IPS DF 19.7 (cell line): ENCODE measurements at places on chromosomes 2 and 18.

GRCh38 chr2:2834105-2834504 is 503.0 kb upstream of the MYT1L start:
- DNase-seq, result no peak

DNA sequence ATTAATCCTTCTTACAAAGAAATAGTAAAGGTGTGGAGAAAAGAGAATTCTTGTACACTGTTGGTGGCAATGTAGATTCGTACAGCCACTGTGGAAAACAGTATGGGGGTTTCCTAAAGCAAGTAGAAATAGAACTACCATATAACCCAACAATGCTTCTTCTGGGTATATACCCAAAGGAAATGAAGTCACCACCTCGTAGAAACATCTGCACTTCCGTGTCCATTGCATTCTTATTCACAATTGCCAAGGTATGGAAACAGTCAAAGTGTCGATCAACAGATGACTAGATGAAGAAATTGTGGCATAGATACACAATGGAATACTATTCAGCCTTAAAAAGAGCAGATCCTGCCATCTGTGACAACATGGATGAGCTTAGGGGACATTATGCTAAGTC is 93.4 kb upstream of the TGIF1 start:
- DNase-seq, result no peak

- no peak for DNase-seq
Measured at GRCh38 chr2:215238485-215239098, 73.3 kb upstream of the ATIC start.

DNA sequence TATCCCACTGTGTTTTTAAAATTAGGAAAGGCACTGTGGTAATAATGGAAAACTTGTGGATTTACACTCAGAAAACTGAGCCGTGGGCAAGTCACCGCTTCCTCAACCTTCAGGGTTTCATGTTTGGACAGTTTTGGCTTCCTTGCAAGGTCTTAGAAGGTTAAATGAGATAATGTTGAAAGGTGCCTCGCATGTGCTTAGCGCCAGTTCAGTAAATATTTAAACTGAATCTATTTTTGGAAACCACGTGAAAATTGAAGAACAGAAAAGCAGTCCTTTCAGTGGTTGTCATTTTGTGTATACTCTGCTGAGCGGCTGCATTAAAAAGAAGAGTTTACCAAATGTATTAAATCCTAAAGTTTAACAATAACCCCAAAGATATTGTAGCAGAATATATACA is 15.2 kb upstream of the AGAP1 start:
- DNase-seq, result no peak

DNA sequence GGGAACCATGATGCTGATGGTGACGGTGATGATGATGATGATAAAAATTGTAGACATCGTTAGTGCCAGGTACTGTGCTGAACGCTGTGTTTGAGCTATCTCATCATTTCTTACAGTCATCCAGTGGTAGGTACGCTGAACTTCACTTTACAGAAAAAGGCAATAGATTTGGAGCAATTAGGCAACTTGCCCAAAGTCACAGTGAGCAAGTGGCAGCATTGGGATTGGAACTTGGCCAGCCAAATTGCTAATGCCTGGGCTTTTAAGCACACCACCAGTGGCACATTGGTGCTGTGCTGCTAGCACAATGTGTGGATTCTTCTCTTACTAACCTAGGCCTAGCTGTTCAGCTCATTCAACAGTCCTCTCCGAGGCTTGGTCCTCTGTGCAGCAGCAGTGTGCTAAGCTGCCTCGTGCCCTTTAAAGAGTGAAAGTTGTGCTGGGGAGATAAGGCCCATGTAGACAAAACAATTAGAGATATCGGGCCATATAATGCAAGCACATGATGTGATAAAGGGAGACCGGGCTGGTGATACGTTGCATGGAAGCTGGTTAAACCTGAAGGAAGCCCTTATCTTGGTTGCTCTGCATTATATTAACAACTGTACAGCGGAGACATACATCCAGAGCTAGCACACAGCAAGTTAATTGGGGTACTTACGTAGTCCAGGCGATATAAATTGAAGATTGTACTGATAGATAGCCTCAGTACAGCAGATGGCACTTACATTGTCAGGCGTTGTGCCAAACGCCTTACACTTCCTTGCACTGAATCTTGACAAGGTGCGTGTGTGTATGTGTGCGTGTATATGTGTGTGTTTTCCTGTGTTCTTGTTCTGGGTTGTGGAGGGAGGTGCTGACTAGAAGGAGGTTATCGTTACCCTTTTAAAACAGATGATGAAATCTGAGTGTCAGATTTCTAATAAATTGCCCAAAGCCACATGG is 28.4 kb downstream of the HK2 start:
- no peak for DNase-seq

DNA sequence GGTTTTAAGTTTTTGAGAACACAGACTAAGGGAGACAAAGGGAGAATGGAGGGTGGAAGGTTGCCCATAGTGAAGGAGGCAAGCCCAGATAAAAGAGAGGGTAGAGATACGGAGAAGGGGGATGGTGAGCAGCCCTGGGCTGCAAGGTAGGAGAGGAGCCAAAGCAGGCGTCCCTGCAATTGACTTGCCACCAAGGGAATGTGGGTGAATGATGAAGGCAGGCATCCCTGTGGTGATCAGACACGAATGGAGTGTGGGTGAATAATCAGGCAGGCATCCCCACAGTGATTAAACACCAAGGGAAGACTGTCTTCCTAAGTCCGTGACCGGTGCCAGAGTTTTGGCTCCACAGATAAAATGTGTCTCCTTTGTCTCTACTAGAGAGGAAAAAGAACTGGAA is 16.5 kb upstream of the ALPK2 start:
- no peak for DNase-seq

DNA sequence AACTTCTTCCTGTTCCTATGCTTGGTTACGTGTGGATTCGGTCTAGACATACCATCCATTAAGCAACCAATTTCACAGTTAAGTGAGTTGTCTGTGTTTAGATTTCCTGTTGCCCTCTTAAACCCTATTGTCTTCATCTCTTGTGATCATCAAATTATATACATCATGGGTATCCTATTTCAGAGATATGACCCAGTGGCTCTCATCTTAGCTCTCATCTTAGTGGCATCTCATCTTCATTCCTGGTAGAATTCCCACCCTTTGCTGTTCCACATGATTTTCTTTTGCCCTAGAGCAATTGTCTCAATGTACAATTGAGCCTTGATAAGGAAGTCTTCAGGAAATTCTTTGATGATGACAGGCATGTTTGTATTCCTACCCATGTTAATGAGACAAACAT is 29.4 kb upstream of the FN1 start:
- no peak for DNase-seq

- DNase-seq, result no peak
Measured at GRCh38 chr2:197782126-197782525, 3.0 kb downstream of the BOLL start.

GRCh38 chr2:209578394-209579001 is 154.7 kb downstream of the MAP2 start:
- no peak for DNase-seq

DNA sequence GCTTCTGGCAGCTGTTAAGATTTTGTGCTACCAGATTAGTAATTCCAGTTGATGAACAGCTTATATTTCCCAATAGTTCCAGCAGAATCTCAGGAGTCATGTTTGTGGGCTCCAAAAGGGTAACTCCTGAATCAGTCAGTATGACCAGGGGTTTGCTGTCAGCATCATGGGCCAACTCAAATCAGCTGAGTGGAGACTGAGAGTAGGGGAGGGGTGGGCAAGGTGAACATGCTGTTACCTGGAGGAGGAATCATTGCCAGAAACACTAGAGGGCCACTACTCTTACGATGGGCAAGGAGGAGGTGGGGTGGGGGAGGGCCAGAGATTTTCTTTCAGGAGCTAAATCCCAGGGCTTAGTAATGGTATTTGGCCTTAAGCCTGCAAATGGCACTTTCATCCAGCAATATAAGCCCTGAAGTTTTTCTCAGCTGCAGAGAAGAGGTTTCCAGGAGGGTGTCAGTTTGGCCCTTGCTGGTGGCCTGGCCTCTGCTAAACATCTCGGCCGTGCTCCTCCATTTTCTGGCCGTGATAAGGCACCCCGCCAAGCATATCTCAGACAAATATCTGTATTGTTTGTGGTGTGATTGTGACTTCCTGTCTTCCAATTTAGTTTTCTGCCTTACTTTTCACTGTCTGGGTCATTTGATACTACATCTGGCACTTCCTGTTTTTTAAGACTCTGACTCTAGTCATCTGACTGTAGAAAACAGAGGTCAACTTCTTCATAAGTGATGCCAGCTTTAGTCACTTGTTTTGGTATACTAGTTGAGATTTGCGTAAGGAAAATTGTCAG is 120.5 kb upstream of the CXCR4 start:
- no peak for DNase-seq

- peak; percentile 64 for DNase-seq
Measured at GRCh38 chr2:200705305-200706041, 106.2 kb upstream of the BZW1 start.
